Neural progenitor cell (in vitro differentiated cells): ENCODE measurements at places on chromosomes 1 and 21. TPM values are rescaled to one million over a fixed set of nuclear protein-coding genes. Genes with fewer than 3 reads are reported as not detected.

Gene GPR25
- not detected in 2 replicates for total RNA-seq

- DNase-seq, result peak; percentile 63
- H3K4me3 ChIP-seq, result no peak overlapping the region
- no peaks in the 10 kb centered on the region for H3K36me3 ChIP-seq
- no peaks in the 10 kb centered on the region for H3K27me3 ChIP-seq
- H3K4me1 ChIP-seq, result no peaks in the 10 kb centered on the region
Observed at GRCh38 chr1:33654267-33654834, 181.9 kb downstream of the ZSCAN20 start.

Gene KRTAP21-2
- total RNA-seq, result not detected in 2 replicates

DNA sequence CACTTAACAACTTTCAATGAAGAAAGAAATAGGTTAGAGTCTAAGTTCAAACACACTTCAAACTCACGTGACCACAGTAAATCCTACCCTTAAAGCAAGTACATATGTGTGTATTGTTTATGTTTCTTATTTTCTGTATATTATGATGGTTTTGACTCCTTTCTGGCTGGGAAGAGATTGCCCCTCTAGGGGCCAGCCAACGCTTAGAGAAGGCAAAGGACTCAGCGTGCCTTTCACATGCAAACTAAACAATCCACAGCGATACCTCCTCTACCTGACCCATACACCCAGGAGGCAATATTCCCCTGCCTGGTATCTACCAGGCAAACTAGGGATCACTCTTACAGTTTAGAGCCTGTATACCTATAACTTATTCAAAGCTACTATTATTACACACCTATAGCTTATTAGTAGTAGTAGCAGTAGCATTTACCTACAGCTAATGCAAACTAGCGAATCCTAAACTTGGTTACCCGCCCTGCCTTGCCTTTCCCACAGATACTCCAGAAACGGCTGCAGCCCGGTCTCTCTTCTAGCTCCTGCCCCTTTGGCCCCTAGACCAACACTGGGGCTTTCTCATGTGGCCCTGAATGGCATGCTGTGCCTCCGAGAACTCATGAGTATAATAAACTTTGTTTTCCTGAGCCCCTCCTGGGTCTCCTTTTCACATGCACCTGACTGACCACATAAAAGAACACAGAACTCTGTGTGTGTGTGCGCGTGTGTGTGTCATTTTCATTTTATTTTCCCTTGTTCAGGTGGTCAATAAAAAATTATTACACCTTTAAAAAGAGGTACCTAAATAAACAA lies 14.0 kb downstream of the NRIP1 start:
- no peaks in the 10 kb centered on the region for H3K27me3 ChIP-seq
- H3K4me3 ChIP-seq, result peak overlapping the region; percentile 9
- H3K27ac ChIP-seq, result no peak overlapping the region
- no peak for DNase-seq
- peaks cover 5% of the 10 kb centered on the region for H3K36me3 ChIP-seq
- peaks cover 30% of the 10 kb centered on the region for H3K4me1 ChIP-seq

Gene DIO1
- total RNA-seq, result not detected in 2 replicates

Gene HES2
- 0.04 and 0.22 TPM in 2 replicates for total RNA-seq

GRCh38 chr1:201904579-201904978 lies 15.9 kb downstream of the SHISA4 start:
- no peaks in the 10 kb centered on the region for H3K4me1 ChIP-seq
- H3K27ac ChIP-seq, result no peak overlapping the region
- DNase-seq, result peak; percentile 50
- H3K27me3 ChIP-seq, result no peaks in the 10 kb centered on the region

GRCh38 chr1:12039164-12039525 lies 19.8 kb downstream of the MIIP start:
- no peak for DNase-seq
- H3K27ac ChIP-seq, result no peak overlapping the region
- no peak overlapping the region for H3K4me3 ChIP-seq
- no peaks in the 10 kb centered on the region for H3K27me3 ChIP-seq

- DNase-seq, result no peak
- no peak overlapping the region for H3K27ac ChIP-seq
- peaks cover 18% of the 10 kb centered on the region for H3K4me1 ChIP-seq
- no peak overlapping the region for H3K4me3 ChIP-seq
- H3K36me3 ChIP-seq, result no peaks in the 10 kb centered on the region
Observed at GRCh38 chr1:216932424-216932823, 209.2 kb upstream of the ESRRG start.

GRCh38 chr1:115301438-115302020 lies 36.5 kb downstream of the NGF start:
- H3K36me3 ChIP-seq, result no peaks in the 10 kb centered on the region
- no peaks in the 10 kb centered on the region for H3K27me3 ChIP-seq
- no peak overlapping the region for H3K4me3 ChIP-seq

Gene CLCA4
- not detected in 2 replicates for total RNA-seq

DNA sequence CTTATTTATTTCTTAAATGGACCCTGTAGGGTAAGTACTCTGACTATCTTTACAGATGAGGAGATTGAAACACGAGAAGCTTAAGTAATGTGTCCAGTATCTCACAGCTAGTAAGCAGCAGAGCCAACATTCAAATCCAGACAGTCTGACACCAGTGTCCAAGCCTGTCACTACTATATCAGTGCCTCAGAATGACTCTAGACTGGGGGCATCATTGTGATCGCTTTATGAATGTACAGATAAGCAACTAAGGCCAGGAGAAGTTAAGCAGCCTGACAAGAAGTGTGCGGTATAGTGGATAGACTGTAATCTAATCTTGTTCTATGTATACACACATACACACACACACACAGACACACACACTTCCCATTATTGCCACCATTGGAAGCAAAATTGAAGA lies 158.7 kb downstream of the NTNG1 start:
- DNase-seq, result no peak
- H3K27me3 ChIP-seq, result no peaks in the 10 kb centered on the region
- no peaks in the 10 kb centered on the region for H3K4me1 ChIP-seq
- no peak overlapping the region for H3K4me3 ChIP-seq

DNA sequence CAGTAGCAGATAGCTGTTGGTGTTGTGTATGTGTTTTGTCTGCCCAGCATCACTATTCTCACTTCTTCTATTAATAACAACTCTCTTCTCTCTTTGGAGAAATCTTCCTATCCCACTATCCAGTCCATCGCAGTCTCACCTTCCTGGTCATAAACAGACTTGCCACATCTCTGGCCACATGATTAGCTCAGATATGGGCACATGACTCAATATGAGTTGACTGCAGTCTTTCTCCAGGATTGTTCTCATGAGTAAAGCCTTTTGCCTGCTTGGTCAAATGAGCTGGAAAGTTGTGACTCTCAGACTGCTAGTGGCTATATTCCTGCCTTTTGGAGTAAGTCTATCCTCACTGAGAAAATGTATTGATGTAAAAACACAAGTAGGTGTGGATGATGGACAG lies 32.9 kb upstream of the TADA1 start:
- peaks cover 6% of the 10 kb centered on the region for H3K4me1 ChIP-seq
- peaks cover 12% of the 10 kb centered on the region for H3K36me3 ChIP-seq
- no peak overlapping the region for H3K27ac ChIP-seq
- H3K4me3 ChIP-seq, result no peak overlapping the region
- H3K27me3 ChIP-seq, result no peaks in the 10 kb centered on the region
- no peak for DNase-seq

- no peaks in the 10 kb centered on the region for H3K36me3 ChIP-seq
- no peak for DNase-seq
- H3K4me1 ChIP-seq, result peaks cover 38% of the 10 kb centered on the region
- H3K27me3 ChIP-seq, result peaks cover 44% of the 10 kb centered on the region
- no peak overlapping the region for H3K4me3 ChIP-seq
- no peak overlapping the region for H3K27ac ChIP-seq
Observed at GRCh38 chr1:206558794-206559671, 51.7 kb downstream of the RASSF5 start.

GRCh38 chr1:62998845-62999649 lies 215.1 kb downstream of the ATG4C start:
- H3K4me3 ChIP-seq, result no peak overlapping the region
- H3K27me3 ChIP-seq, result no peaks in the 10 kb centered on the region
- H3K36me3 ChIP-seq, result no peaks in the 10 kb centered on the region
- H3K27ac ChIP-seq, result no peak overlapping the region
- no peak for DNase-seq
- H3K4me1 ChIP-seq, result peaks cover 22% of the 10 kb centered on the region

Gene USP21
- 6.7 and 19.0 TPM in 2 replicates for total RNA-seq

- DNase-seq, result no peak
- no peak overlapping the region for H3K27ac ChIP-seq
- H3K27me3 ChIP-seq, result no peaks in the 10 kb centered on the region
- H3K36me3 ChIP-seq, result no peaks in the 10 kb centered on the region
- H3K4me1 ChIP-seq, result peaks cover 3% of the 10 kb centered on the region
Observed at GRCh38 chr1:31717341-31717740, 13.5 kb upstream of the COL16A1 start.

- no peak overlapping the region for H3K4me3 ChIP-seq
- no peak overlapping the region for H3K27ac ChIP-seq
- H3K4me1 ChIP-seq, result peaks cover 14% of the 10 kb centered on the region
- peak; percentile 94 for DNase-seq
- H3K27me3 ChIP-seq, result no peaks in the 10 kb centered on the region
Observed at GRCh38 chr1:209354111-209354839, 229.2 kb upstream of the CAMK1G start.
